ENCODE measurements at places on chromosomes 6 and 20.
A peak's percentile ranks its signal among the peaks of the same experiment; 100 is the strongest.

DNA sequence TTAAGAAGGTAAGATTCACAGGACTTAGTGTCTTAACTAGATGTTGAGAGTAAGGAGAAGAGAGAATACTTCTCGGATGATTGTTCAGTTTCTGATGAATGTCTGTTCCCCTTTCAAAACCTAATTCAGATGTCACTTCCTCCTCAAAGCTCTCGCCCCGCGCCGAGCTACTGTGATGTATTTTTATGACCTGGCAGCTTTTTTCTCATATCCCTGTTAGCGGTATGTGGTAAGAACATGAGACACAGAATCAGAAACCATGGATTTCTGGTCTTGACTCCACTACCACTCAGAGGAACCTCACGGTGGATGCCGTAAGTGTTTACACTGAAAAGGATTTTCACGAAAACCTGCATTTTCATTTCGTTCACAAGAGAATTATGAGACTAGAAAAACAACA lies 48.4 kb downstream of the CEP43 start:
- DNase-seq, result no peak

DNA sequence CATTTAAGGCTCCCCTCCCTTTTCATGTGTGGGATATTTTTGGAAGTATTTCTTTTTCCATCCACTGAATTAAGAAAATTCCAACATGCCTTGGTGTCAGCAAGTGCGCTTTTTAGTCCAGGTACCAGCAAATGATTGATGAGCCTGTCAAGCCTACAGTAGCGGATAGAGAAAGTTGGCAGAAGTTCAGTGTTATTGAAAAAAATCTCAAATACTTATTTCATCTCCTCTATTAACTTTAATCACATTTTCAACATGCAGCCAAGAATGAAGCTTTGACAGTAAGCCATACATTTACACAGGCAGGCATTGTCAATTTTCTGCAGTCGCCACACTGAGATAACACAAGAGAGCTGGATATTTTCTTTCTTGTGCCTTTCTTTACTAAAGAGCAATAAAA lies 50.4 kb downstream of the BLOC1S5 start:
- no peak for DNase-seq

GRCh38 chr6:10266061-10266460 lies 148.8 kb downstream of the TFAP2A start:
- DNase-seq, result no peak

DNA sequence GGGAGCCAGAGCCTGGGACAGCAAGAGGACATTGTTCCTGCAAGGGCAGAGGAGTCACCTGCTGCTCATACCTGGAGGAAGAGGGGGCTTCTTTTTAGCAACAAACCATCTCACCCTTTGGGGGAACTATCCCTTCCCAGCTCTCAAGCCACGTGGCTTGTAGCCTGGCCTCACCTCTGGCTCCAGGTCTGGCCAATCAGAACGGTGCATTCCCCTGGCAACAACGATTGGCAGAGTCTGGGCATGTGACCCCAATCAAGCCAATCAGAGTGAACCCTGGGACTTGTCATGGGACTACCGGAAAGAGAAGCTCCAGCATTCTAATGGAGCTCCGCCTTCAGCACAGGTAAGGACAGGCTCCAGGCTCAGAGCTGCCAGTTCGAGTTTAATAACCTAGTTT lies 33.6 kb downstream of the KCNB1 start:
- DNase-seq, result no peak

- DNase-seq, result no peak
Observed at GRCh38 chr6:112827793-112828192, 480.7 kb downstream of the RFPL4B start.

- DNase-seq, result peak; percentile 59
Observed at GRCh38 chr6:13273931-13274706, 54.2 kb downstream of the TBC1D7 start.

DNA sequence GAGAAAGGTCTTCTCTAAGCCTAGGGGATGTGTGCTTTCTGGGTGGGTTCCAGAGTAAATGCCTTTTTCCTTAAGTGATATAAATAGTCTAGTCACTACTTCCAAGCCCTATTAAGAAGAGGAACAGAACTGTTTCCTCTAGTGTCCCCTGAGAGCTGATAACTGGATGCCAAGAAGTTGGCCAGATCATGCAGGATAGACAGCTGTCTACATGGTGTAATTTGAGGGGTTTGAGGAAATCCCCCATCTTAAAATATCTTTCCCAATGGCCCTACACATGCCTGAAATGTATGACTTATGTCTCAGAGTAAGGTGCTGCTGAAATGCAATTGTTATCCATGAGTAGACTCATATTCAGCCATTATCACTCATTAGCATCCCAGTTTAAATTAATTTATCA lies 20.2 kb upstream of the PIM1 start:
- no peak for DNase-seq

DNA sequence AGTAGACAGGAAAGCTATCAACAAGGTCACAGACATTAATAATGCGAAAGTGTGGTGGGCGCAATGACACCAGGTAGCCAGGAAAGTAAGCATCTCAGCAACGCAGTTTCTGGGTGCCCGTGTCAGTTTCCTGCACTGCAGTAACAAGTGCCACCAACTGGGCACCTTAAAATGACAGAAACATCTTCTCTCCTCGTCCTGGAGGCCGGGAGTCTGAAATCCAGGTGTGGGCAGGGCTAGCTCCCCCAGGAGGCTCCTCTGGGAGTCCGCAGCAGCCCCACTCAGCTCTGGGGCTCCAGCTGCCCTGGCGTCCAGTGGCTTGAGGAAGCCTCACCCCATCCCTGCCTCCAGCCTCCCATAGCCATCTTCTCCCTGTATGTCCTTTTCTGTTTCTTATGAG lies 387.2 kb downstream of the TAF4 start:
- DNase-seq, result no peak

DNA sequence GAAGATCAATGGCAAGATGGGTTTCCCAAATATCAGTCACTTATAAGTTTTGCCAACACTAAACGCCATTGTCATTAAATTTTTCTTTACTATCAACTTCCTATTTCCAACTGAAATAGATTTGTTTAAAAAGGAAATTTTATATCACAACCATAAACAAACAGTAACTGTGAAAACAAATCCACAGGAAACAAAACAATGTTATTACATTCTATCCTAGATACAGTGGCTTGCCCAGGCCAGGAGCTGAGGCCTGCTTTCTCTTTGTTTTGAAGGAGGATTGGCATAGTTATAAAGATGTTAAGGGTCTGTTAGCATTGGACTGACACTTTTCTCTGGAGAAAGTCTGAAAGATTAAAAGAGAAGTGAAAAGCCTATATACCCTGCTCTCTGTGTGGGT lies 24.9 kb downstream of the PPP1R16B start:
- DNase-seq, result no peak

DNA sequence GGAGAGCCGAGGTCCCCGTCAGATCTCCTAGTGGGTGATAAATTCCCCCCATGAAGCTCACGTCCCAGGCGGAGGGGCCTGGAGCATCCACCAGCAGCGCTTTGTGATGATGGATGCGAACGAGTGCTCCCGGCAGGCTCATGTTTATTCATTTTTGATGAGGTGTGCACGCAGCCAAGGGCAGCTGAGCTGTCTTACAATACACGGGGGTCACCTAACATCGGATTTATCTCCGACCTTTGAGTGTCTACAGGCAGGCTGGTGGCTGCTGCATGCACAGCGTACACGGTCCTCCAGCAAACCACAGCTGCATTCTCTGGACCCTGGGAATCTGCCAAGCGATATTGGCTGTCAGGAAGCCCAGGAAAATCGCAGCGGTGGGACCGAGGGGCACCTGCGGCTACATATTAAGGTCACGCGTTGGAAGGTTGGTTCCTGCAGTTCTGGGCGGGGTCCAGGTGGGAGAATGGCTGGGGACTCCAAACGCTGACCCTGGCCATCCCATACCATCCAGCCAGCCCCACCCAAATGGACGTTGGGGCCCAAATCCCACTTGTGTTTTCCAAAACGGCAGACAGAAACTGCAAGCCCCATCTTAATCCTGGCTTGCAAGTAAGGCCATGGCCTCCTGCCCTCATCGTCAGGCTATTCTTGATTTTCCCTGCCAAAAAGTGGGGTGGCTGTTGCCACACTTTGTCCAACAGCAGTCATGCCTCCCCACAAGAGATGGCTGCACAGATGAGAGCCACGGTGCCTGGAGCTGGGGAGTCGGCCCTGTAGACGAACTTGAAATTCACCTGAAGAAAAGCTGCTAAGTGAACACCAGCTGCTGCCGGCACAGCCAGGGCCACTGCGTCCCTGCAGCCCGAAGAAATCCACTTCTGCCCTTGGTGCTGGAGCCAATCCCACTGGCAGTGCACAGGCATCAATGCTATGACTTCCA lies 399.9 kb downstream of the TAF4 start:
- no peak for DNase-seq

Data from kidney tubule cell (primary cell).